ENCODE measurements at places on chromosomes 11 and 22.
A peak's percentile ranks its signal among the peaks of the same experiment; 100 is the strongest.

GRCh38 chr11:43573233-43573632 lies 107.3 kb upstream of the HSD17B12 start:
- DNase-seq, result no peak

DNA sequence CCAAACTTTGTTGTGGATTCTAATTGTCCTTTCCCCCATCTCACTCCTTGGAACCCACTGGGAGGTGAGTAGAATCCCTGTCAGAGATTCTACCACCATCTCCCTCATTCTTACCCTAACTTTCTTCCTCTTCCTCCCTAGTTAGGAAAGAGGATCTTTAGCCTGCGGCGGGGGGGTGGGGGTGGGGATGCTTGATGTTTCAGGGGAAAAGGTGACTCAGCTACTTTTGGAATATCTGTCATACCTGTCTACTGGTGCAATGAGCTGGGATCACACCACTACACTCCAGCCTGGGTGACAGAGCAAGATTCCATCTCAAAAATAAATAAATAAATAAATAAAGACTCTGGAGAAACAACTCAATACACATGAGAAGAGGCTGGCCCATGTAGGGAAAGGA lies 6.4 kb downstream of the CCT8L2 start:
- no peak for DNase-seq

GRCh38 chr11:30565027-30565426 lies 21.1 kb downstream of the MPPED2 start:
- no peak for DNase-seq

DNA sequence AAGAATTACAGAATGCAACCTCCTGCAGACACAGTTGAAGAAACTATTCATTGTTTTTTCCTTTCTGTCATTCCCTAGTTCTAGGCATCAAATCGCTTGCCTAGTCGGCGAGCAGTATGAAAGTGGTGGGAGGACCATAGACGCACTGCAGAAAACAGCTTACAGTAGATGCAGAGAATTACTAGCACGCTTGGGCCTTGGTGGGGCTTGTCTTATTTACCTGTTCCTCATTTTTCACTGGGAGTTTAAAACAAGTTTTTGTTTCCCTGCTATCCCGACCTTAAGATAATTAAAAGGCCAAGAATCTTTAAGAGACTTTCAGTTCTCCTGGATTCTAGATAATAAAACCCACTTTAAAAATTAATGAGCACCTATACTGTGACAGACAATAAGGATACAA lies 713 bp upstream of the ARL14EP start:
- DNase-seq, result no peak

GRCh38 chr11:133154781-133155180 lies 377.5 kb downstream of the OPCML start:
- no peak for DNase-seq

- no peak for DNase-seq
Observed at GRCh38 chr11:20084921-20085814, 75.1 kb downstream of the DBX1 start.

GRCh38 chr22:23085785-23086184 lies 15.5 kb downstream of the GNAZ start:
- no peak for DNase-seq

DNA sequence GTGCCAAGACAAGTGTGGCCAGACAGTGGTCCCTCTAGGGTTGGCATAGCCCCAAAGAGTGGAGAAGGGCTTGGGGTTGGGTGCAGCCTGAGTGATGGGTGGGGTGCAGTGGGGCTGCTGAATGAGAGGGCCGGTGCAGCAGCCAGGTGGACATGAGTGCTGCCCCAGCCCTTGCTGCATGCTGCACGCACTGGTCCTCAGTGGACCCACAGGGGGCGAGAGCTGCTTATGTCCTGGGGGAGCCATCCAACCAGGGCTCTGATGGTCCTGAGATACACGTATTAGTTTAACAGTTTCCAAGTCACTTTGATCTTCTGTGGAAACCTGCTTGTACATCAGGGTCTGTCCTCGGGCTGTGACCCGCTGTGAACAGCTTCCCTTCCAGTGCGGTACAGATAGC lies 23.9 kb upstream of the ACR start:
- no peak for DNase-seq

- no peak for DNase-seq
Observed at GRCh38 chr11:43504316-43504950, 145.7 kb downstream of the TTC17 start.

DNA sequence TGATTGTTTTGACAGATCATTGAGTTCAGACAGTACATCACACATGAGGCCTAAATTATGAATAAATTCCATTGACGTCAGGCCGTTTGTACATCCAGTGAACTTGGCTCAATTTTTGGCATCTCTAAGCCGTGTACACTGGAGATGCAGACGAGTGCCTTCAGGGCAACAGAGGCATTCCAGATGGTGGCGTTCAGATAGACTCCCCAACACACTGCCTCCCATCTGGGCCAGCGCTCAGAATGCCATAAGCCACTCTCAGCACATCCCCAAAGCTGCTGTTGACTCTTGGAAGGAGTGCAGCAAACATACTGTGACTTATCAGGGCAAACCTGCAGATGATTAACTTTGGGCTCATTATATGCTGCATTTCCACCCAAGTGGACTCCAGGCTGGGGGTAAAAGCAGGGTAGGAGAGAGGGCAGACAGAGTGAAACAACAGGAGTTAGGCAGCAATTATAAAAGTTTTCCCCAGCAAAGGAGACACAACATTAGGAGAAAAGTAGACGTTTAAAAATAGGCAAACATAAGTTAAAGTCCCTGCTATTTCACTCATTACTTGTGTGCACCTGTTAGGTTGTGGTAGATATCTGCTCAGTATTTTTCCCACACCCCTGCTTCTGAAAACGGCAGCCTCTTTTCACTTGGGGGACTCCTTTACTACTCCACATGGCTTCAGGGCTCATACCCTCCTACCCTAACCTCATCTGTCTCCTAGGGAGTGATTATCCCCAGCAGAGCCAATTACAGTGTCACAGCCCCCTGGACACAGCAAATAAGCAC lies 60.2 kb upstream of the PDE3B start:
- DNase-seq, result no peak

GRCh38 chr11:121564948-121565684 lies 112.3 kb upstream of the SORL1-AS1 start:
- no peak for DNase-seq

- DNase-seq, result no peak
Observed at GRCh38 chr22:47328550-47329243, 566.2 kb downstream of the TBC1D22A start.

DNA sequence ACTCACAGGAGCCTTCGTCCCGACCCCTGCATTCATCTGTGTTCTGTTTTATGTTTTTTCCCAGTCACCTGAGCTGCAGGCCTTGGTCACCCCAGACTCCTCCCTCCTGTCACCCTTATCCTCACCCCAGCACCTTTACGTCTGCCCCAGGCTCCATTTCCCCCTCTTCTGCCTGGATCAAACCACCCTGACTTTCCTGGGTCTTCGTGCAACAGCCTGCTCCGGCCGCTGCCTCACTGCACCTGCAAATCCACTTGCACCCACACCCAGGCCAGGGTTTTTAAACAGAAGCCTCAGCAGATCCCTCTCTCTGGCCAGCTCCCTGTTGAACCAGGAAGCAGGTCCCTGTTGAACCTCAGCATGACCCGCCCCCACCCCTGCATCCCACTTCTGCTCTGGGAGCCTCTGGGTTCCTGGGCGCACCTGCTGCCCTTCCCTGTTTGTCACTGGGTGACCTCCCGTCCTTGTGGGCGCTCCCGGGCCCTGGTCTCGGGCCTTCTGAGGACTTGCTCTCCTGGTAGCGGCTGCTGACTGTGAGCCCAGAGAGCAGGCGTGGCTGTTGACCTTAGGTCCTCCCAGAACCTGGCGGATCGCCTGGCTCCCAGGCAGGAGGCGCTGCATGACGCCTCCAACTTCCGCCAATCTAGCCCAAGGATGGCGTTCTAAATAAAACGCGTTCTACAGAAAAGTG lies 12.8 kb downstream of the MAPK8IP2 start:
- DNase-seq, result no peak

- no peak for DNase-seq
Observed at GRCh38 chr11:115197031-115197430, 307.2 kb downstream of the CADM1 start.

GRCh38 chr22:45518580-45518991 lies 15.9 kb downstream of the FBLN1 start:
- DNase-seq, result no peak

GRCh38 chr11:23755769-23756168 lies 741.1 kb upstream of the LUZP2 start:
- no peak for DNase-seq

- no peak for DNase-seq
Observed at GRCh38 chr11:45056529-45056928, 89.9 kb upstream of the PRDM11 start.

DNA sequence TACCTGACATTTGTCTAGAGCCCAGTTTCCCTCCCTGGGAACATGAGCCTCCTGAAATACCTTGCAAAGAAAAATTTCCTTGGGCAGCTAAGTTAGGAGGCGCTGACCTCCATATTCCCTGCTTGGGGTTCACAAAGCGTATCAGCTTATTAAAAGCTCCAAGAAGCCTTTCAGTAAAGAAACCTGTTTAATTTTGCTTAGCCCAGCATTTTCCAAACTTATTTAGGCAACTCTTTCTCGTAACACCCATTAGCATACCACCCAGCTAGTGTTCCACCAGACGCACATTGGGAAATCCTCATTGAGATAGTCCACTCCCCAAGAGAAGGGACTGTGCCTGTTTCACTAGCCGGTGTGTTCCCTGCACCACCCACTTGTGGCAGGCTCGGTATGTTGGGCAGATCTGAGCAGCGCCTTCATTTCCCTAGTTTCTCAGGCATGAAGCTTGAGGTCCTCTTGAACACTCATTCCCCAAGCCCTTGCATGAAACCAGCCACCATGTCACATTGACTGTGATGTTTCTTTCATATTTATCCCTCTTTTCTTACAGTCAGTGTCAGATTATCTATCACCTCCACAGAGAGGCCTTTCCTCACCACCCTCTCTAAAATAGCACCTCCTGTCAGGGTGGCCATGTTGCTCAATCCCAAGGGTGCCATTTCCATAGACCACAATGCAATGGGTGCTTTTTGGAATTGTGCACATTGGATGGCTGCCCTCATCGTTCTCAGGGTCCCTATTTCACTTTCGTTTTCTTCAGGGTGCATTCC lies 12.5 kb upstream of the ELF5 start:
- no peak for DNase-seq

DNA sequence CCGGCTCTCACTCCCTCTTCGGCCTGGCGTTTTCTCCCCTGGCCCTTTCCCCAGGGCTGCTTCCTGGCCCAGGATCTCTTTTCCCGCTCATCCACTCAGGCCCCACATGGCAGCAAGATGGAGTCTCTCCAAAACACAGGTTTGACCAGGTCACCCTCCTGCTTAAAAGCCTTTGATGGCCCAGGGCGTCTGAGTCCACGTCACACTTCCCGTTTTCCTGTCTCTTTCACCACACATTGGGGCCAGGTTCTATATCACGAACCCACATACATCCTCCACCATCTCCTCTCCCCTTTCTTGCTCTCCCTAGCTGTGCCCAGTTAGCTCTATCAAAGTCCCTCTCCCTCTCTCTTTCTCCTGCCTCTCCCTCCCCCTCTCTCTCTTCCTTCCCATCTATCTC lies 7.8 kb upstream of the LRRC32 start:
- DNase-seq, result no peak

GRCh38 chr11:64396079-64396591 lies 37.2 kb downstream of the RPS6KA4 start:
- DNase-seq, result no peak

- no peak for DNase-seq
Observed at GRCh38 chr11:107733518-107733917, 21.7 kb upstream of the SLN start.

GRCh38 chr11:99020352-99021225 lies at the start of gene CNTN5:
TSS of gene CNTN5 (plus strand) at chr11:99020949.
- no peak for DNase-seq

GRCh38 chr11:92907671-92908070 lies 61.8 kb upstream of the MTNR1B start:
- no peak for DNase-seq

- no peak for DNase-seq
Observed at GRCh38 chr22:49600891-49601431, 226.7 kb downstream of the BRD1 start.

GRCh38 chr11:102268083-102268984 lies 49.0 kb upstream of the BIRC3 start:
- DNase-seq, result peak; percentile 89

DNA sequence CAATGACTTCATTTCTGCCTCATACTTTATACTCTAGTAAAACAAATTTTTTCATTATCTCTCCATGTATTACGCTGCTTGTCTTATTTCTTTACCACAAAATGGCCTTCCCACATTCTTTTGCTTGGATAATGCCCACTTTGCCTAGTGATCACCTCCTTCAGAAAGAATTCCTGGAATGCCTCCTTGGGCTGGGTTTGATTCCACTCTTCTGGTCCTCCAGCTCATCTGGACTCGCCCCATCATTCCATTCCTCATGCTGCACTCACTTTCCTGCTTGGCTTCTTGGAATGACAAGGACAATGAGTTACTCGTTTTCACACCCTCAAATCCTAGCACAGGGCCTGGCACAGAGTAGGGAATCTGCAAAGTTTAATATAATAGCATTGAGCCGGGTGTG lies 475.1 kb upstream of the LARGE1 start:
- DNase-seq, result no peak

DNA sequence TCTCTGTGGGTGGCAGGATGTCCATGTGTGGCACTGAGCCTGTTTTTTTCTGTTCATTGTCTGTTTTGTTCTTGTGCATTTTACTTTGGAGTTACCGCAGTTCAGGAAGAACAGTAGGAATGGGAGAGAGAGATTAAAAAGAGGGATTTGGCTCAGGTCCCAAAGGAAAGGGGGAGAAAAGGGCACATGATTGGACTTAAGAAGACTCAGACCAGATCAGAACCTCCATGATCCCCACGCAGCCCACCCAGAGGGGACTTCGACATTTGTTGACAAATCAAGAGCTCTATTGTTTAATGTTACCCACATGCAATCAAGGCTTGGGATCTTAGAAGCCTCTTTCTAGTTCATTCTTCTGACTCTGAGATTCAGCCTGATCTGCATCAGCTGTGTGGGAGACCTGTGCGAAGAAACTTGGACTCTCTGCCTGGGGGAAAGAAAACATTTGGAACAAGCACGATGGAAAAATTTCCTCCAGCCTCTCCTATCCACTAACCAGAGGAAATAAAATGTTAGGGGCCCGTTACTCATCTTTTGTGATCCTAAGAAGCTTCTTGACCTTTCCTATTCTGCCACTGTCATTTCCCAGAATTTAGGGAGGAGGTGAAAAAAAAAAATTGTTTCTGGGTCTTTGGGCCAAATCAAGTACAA lies 119.2 kb downstream of the SPON1 start:
- DNase-seq, result no peak
